Calu3 (cell line): ENCODE measurements at places on chromosomes 1 and 21.

GRCh38 chr1:2411801-2412394, 466 bp downstream of the PEX10 start:
- no peaks in the 10 kb centered on the region for H3K27me3 ChIP-seq
- peak; percentile 39 for DNase-seq
- no peak overlapping the region for H3K27ac ChIP-seq
- H3K36me3 ChIP-seq: peaks cover 67% of the 10 kb centered on the region

GRCh38 chr1:111475701-111476100, 1.9 kb downstream of the C1orf162 start:
- peaks cover 6% of the 10 kb centered on the region for H3K36me3 ChIP-seq
- H3K4me1 ChIP-seq: no peaks in the 10 kb centered on the region
- H3K4me3 ChIP-seq: no peak overlapping the region
- H3K27me3 ChIP-seq: no peaks in the 10 kb centered on the region
- no peak overlapping the region for H3K27ac ChIP-seq

DNA sequence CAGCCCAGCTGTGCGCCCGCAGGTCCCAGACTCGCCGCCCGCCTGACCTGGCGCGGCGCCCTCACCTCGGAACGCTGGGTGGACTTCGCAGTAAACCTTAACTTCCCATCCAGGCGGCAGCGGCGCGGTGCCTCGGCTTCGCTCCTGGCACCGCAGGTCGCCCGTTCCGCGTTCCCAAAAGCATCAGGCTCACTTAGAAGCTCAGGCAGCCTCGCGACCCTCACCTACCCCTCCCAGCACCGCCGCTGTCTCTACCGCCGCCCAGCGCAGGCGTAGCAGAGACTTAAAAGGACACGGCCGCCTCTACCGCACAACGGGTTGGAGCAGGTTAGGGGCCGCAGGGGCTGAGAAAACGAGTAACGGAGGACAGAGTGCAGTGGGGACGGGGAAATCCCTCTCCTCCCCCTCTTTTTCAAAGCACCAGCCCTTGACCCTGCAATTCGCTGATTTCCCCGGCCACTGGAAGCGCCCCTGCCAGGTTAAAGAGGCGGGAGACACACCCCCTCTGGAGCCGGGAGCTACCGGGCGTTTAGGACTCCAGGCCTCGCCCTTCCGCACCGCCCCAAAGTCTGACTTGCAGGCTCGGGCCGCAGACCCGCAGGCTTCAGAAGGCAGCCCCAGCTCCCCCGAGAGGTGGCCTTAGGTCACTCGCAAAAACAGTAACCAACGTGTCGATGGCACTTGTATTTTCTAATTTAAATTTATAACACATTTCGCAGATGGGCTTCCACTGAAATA, 328.5 kb downstream of the FAM72C start:
- no peak for DNase-seq
- no peaks in the 10 kb centered on the region for H3K4me1 ChIP-seq
- H3K4me3 ChIP-seq: no peak overlapping the region

- no peak overlapping the region for H3K4me3 ChIP-seq
- DNase-seq: no peak
- peaks cover 23% of the 10 kb centered on the region for H3K36me3 ChIP-seq
- H3K27me3 ChIP-seq: no peaks in the 10 kb centered on the region
- H3K27ac ChIP-seq: no peak overlapping the region
Measured at GRCh38 chr21:15001113-15001512, 63.7 kb downstream of the NRIP1 start.

GRCh38 chr1:70072231-70072751, 133.1 kb downstream of the LRRC40 start:
- H3K27ac ChIP-seq: no peak overlapping the region
- no peak for DNase-seq
- no peaks in the 10 kb centered on the region for H3K27me3 ChIP-seq
- no peak overlapping the region for H3K4me3 ChIP-seq
- H3K36me3 ChIP-seq: no peaks in the 10 kb centered on the region
- H3K4me1 ChIP-seq: no peaks in the 10 kb centered on the region

DNA sequence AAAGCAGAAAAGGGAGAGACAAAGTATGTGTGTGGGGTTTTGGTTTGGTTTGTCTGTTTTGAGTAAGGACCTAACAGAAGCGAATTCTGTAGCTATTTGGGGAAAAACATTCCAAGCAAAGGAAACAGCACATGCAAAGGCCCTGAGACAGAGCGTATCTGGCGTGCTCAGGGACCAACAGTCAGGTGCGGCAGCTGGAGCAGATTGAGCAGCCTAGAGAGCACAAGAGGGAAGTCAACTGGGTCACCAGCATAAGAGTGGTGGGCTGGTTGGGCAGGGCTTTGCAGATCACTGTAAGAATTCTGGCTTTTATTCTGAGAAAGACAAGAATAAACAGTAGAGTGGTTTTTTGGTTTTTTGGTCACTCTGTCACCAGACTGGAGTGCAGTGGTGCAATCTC, 11.8 kb downstream of the TGFBR3 start:
- no peaks in the 10 kb centered on the region for H3K27me3 ChIP-seq
- H3K36me3 ChIP-seq: no peaks in the 10 kb centered on the region
- peaks cover 43% of the 10 kb centered on the region for H3K4me1 ChIP-seq

DNA sequence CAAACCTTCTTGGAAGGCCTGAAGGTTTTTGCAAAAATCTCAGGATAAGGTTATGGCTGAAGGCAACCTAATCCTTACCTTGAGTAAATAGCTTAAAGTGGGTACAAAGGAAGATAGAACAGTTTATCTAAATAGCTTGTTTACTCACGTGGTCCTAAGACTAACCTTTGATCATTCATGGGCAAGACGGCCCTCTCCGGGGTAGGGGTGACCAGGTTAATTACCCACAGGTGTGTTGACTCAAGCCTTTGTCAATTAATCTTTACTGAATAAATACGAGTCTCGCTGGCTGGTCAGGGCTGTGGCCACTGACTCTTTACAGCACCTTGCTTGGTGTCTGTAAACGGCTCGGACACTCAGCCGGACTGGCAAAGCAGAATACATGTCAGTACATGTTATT, 10.8 kb downstream of the AADACL4 start:
- H3K27me3 ChIP-seq: peaks cover under 1% of the 10 kb centered on the region
- no peak overlapping the region for H3K27ac ChIP-seq
- DNase-seq: no peak
- peaks cover 7% of the 10 kb centered on the region for H3K4me1 ChIP-seq

DNA sequence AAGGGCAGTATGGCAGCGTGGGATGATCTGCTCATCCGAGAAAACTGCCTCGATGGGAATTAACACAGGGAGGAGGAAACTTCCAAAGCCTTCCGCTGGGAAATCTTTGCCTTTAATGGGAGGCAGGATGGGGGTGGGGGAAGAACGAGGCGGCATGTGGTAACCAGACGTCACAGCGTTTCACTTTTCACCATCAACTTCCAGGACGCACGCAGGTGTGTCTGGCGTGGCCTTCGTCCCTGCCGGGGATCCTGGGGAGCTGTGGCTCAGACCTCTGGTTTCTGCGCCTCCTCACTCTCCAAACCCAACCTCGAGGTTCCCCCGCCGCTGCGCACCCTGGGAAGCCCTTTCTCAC, 282 bp downstream of the RSPH1 start:
- H3K27ac ChIP-seq: peak overlapping the region; percentile 91
- no peak for DNase-seq
- peak overlapping the region; percentile 100 for H3K4me3 ChIP-seq
- peaks cover 16% of the 10 kb centered on the region for H3K36me3 ChIP-seq
- peaks cover 14% of the 10 kb centered on the region for H3K4me1 ChIP-seq

- no peak overlapping the region for H3K4me3 ChIP-seq
- no peaks in the 10 kb centered on the region for H3K4me1 ChIP-seq
- no peak overlapping the region for H3K27ac ChIP-seq
- peaks cover 3% of the 10 kb centered on the region for H3K36me3 ChIP-seq
- DNase-seq: no peak
Measured at GRCh38 chr1:22579541-22580155, 16.4 kb downstream of the EPHA8 start.

DNA sequence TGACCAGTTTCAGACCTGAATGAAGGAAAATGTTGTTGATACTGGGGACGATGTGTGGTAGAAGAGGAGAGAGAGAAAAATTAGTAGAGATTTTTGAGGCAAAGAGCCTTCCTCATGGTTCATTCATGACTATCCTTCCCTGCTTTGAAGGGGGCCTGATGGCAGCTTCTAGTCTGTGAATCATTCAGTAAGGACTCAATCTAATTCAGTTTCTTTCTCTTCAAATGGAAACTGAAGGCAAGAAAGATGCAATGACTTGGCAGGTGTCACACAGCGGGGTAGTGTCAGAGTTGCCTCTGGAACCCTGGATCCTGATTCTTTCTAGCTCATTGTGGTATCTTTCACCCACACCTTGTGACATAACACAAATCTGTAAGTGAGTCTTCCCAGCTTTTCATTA, 14.9 kb upstream of the CD5L start:
- H3K27me3 ChIP-seq: no peaks in the 10 kb centered on the region
- no peak overlapping the region for H3K27ac ChIP-seq
- peaks cover 13% of the 10 kb centered on the region for H3K4me1 ChIP-seq
- H3K36me3 ChIP-seq: no peaks in the 10 kb centered on the region
- H3K4me3 ChIP-seq: no peak overlapping the region
